CD4-positive, alpha-beta T cell treated with Interleukin-4 for 1 hour (primary cell): ENCODE measurements at places on chromosomes 5 and 9.
A peak's percentile ranks its signal among the peaks of the same experiment; 100 is the strongest.

GRCh38 chr9:76045221-76045620 is 154.7 kb downstream of the PCSK5 start:
- no peak for DNase-seq

GRCh38 chr5:115636008-115636407 is 10.2 kb upstream of the TMED7 start:
- no peak for DNase-seq

- no peak for DNase-seq
These were observed 42.0 kb upstream of the ADRA1B start for GRCh38 chr5:159874263-159874662.

DNA sequence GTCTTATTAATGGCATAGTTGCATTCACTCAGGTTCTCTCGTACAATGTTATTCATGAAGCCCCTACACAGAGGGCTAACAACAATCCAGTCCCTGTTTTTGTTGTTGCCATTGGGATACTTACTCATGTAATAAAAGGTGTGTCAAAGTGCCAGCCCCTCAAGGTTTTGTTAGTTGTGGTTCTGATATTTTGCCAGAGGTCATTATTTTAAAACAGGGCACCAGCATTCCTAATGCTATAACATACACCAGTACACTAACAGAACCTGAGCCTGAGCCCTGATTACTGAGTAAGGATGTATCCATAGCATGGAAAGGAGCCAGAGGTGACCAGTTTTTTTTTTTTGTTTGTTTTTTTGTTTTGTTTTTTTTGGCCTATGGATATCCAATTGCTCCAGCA is 50.2 kb downstream of the SMC2 start:
- DNase-seq, result no peak

GRCh38 chr9:93860694-93861658 is 94.2 kb downstream of the BARX1 start:
- no peak for DNase-seq

DNA sequence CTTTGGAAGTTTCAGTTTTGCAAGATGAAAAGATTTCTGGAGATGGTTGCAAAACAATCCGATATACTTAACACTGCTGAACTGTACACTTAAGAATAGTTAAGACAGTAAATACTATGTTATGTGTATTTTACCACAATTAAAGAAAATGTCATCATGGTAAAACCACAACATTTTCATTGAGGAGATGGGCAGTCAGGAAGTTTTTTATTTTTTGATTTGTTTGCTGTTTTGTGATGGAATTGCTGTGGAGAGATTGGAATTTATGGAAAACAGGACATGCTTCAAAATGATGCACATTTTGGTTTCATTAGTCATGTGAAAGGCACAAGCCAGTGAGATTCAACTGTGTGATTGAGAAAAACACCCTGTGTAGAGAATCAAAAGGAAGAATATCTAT is 90.5 kb upstream of the AGXT2 start:
- DNase-seq, result no peak

DNA sequence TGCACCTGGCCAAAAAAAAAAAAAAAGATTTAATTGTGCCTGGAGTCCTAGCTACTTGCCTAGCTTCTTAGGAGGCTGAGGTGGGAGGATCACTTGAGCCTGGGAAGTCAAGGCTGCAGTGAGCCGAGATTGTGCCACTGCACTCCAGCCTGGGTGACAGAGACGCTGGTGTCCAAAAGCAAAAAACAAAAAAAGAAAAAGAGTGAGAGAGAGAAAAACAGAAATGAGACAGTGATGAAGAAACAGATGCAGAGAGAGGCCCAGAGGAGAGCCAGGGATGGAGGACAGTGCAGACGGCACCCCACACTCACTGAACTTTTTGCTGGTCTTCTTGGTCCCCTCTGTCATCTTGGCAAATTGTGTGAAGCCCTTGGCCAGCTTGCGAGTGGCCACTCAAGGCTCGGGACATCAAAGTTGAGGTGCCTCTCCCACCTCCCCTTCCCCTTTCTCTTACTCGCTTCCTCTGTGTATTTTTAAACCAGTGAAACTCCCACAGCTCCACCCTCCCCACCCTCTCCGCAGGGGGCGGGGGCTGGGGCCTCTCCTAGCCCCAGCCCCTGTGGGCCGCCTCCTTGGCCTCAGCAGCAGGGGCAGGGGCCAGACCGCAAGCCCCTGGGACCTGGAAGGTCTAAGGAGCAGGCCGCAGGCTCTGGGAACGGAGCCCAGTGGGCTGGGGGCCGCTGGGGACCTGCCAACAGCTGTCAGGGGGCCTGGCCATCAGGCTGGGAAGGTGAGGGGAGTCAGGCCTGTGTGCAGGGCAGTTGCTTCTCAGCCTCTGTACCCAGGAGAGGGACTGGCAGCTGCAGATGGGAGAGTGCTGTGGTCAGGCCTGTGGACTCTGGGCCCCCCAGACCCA is at the start of gene SH2D3C:
TSS of gene SH2D3C (minus strand) at position 387 of the 856 bp plus-strand sequence. CDS start at position 348, 39 bp downstream.
- peak; percentile 72 for DNase-seq
